Umbilical cord (tissue), 2 donors: ENCODE measurements at places on chromosomes 12 and 14.

DNA sequence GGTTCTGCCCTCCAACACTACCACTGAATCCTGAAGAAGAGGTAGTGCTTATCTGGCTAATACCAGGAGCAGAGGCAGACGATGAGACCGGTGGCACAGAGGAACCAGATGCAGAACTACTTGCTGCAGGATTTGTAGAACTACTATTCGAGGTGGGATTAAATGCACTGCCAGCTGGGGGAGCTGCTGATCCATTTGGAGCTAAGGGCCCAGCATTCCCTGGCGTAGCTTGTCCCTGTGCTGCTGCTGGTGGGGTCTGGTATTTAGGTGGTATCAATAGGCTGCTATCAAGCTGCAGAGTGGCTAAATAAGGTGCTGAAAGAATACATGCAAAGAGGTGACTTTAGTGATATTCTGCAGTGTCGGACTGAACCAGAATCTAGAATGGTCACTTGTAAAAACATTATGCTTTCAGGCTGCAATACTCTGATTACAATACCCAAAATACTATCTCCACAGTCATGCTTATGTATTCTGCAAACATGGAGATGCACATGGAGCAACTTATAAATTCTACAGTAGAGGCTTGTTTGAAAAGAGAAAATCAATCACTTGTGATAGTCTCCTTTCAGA lies 294.2 kb downstream of the MED13L start:
- no peak for DNase-seq

- no peak for DNase-seq
Observed at GRCh38 chr12:65490250-65490649, 211.8 kb downstream of the MSRB3 start.

- DNase-seq: no peak
Observed at GRCh38 chr14:104030958-104031357, 54.5 kb upstream of the ASPG start.

DNA sequence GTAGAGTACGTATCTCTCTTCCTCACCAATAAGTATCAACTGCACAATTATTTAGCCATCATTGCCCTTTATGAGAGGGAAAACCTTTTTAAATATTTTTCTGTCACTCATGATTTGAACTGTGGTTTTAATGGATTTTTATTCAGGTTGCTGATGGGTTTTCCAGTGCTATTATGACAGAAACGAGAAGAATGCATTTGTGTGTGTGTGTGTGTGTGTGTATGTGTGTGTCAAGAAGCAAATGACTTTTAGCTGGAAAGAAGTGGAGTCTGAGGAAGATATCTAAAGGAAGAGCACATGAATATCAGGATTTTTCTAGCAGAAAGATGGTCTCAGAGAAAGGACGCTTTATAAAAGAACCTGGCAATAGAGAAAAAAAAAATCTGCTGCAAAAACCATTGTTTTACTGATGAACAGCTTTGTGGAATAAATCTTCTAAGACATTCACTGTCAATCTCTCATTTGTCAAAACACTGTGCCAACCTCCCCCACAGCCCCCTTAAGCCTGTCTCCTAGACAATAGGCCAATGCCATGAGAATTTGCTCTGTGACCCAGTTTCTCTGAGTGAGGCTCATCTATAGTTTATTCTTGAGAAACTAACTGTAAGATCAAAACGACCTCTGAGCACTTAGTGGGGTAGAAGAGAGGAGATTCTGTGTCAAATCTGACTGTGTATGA lies 417.7 kb downstream of the FLRT2 start:
- DNase-seq: no peak

DNA sequence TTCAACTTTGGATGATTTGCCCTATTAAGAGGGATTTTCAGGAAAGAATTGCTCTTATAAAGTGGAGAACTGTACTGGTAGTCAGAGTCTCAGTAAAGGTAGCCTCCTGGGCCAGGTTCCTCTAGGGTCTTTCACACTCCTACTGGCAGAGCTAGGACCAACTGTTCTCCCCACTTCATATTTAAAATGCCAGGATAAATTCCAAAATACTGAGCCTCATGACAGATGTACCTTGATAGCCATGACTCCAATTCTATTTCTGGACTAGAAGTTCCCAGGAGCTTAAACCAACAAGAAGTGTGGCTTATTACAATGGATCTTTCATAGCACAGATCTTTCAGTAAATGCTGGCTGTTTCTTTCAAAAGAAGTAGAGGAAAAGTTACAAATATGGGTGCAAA lies 126.5 kb downstream of the C12orf75 start:
- no peak for DNase-seq

GRCh38 chr12:82880442-82880901 lies 193.8 kb downstream of the TMTC2 start:
- no peak for DNase-seq

GRCh38 chr14:68854421-68854820 lies 61.6 kb upstream of the ZFP36L1 start:
- DNase-seq: no peak

DNA sequence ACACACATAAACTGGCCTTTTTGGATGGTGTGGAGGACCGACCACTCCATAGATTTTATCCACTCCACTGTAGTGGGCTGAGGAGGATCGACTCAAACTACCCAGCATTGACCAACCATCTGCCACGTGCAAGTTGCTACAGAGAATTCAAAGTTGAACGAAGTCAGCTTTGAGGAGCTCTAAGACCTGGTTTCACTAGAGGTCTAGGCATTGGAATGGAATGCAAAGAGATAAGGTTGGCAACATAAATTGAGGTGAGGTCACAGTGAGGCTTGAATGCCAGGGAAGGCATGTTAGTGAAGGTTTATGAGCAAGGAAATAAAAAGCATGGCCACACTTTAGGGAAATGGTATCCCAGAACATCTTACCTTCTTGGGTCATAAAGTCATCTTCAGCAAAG lies 14.5 kb downstream of the VWF start:
- DNase-seq: no peak

- no peak for DNase-seq
Observed at GRCh38 chr12:110778833-110779577, 36.3 kb upstream of the PPP1CC start.

DNA sequence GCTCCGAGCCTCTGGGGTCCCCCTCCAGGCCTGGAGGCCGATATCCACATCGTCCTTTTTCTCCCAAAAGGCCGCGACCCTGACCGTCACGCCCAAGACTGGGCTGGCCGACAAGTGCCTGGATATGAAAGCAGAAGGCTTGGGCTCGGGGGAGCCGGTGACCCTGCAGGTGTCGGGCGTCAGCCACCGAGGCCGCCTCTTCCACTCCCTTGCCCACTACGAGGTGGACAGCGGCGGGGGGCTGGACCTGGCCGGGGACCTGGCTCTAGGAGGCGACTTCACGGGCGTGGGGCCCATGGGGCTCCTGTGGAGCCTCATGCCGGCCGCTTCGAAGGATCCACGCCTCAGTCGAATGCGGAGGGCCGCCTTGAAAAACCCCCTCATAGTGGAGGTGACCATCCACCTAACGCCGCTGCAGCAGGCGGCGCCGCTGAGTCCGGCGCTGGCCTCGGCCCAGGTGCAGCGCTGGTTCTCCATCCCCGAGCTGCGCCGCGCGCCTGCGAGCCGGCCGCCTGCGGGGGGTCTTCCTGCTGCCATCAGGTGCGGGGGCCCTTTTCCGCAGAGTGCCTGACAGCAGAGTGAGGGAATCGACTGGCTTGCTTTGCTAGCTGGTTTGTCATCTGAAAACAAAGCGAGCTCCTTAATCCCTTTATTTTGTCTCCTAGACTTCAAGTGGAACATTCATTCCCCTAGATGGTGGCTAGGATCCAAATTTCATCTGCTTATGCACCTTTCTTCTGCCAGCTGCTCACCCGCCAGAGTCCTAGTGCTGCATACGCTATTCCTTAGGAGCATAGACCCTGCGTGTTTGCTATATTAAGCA lies 10.6 kb upstream of the DNAL1 start:
- DNase-seq: no peak

DNA sequence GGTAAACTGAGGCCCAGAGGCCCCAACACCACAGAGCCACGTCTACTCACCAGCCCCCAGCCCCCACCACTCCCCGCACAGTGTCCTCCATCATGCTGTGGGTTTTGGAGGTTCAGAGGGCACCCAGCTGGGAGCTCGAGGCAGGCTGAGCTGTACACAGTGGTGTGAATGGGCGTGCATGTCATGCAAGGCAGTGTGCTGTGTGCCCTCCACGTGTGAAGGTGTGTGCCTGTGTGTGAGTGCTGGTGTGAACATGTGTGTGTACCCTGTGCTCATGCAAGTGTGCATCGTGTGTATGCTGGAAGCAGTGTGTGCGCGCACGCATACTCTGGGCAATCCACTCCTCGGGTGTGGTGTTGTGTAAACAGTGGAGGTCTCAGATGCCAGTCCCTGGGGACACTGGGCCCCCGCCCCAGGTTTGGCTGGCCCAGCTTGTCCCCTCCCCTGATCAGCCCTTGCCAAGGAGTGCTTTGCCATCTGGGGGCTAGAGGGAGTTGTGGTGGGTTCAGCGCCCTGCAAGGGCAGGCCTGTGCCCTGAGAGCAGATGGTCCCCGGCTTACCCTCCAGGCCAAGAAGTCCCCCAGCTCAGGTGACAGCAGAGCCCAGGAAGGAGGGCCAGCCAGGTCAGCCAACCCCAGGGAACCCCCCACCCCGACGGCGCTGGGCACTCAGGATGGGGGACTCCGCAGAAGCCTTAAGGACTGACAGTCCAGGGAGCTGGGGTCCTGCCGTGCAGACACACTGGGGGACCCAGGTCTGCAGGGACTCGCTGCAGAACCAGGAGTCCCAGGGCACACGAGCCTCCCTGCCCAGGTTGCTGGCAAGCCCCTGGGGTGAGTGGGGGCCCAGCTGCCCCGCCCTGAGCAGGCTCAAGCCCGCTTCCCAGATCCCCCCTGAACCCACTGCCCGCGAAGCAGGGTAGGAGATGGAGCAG lies 23.8 kb upstream of the GPR132 start:
- no peak for DNase-seq

DNA sequence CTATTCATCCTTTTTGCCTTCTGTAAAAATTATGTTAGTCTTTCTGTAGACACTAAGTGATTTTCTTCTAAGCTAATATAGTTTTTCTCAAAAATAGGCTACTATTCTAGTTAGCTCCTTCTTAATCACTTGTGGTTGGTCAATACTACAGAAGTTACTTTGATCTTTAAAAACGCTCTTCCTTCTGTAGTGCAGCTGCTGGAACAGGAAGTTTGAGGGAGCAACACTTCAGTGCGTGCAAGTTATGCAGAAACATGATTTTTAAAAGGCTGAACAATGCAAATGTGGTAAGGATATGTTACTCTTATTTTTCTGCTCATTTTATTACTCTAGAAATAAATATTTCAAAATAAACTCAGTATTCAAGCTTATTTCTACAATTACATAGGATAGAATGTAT lies 11.1 kb upstream of the RERGL start:
- no peak for DNase-seq

DNA sequence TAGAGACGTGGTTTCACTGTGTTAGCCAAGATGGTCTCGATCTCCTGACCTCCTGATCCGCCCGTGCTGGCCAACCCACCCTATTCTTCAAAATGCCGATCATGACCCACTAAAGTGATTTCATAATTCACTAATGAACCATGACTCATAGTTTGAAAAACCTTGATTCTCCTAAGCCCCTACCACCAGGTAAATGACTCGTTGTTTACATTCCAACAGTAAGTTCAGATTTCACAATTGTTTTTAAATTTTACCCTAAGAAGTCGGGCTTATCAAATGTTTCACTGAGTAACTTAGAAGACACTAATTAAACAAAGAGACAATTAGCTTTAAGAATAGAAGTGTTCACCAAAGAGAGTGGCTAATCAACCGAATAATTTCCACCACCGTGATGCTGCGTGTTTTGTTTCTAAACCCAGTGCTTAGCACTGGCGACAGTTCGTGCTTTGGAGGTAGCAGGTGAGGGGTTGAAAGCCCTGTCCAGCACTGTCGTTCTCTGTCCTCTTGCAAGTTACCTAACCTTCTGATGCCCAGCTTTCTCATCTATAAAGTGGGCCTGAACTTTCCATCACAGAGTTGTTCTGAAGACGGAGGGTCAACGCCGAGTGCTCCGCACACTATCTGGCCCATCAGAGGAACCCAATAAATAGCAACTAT lies 136.5 kb downstream of the NTF3 start:
- no peak for DNase-seq

GRCh38 chr12:94951071-94951934 lies 52.2 kb downstream of the NDUFA12 start:
- no peak for DNase-seq

GRCh38 chr12:7460375-7461259 lies 16.7 kb upstream of the CD163L1 start:
- DNase-seq: peak; percentile 48

DNA sequence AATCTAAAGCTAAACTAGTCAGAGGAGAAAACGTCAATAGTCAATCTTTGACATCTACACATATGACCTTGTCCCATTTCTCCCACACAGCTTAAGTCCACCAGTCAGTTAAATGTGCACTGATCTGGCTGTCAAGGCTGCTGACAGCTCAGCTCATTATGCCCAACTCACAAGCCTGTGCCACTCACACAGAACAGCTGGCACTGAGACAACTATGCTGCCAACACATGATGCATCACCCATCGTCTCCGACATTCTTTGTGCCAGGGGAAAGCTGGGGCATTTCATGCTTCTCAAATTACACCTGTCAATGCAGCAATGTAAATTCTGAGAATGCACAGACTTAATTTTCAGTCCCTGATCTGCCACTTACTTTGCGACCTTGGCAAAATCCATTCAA lies 25.3 kb downstream of the GNS start:
- DNase-seq: no peak

DNA sequence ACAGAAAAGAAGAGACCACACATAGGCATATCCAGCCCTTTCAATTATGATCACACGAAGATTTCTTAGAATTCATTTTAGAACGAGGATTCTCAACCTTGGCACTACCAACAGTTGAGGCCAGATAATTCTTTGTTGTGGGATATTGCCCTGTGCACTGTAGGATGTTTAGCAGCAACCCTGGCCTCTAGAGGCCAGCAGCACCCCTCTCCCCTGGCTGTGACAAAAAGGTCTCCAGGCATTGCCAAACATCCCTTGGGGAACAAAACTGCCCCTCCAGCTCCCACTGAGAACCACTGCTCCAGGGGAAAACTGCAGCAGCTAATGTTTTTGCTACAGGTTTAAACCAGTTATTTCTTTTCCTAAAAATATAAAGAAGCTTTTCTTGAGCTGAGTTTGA lies 7.1 kb downstream of the NT5DC3 start:
- no peak for DNase-seq

GRCh38 chr14:77502109-77502782 lies 3.6 kb upstream of the ISM2 start:
- DNase-seq: no peak

GRCh38 chr12:5622280-5622679 lies 190.4 kb downstream of the NTF3 start:
- DNase-seq: no peak

GRCh38 chr12:127749416-127749815 lies 517.6 kb upstream of the TMEM132C start:
- DNase-seq: no peak

GRCh38 chr12:109671502-109671901 lies 42.1 kb upstream of the FAM222A start:
- DNase-seq: no peak

- no peak for DNase-seq
Observed at GRCh38 chr14:31544816-31545215, 16.4 kb upstream of the NUBPL start.

GRCh38 chr14:70576891-70577290 lies 23.6 kb downstream of the MED6 start:
- DNase-seq: no peak
